ENCODE measurements at places on chromosomes 1 and 21.

GRCh38 chr1:161209790-161210409, 5.2 kb upstream of the FCER1G start:
- DNase-seq: peak; percentile 91

DNA sequence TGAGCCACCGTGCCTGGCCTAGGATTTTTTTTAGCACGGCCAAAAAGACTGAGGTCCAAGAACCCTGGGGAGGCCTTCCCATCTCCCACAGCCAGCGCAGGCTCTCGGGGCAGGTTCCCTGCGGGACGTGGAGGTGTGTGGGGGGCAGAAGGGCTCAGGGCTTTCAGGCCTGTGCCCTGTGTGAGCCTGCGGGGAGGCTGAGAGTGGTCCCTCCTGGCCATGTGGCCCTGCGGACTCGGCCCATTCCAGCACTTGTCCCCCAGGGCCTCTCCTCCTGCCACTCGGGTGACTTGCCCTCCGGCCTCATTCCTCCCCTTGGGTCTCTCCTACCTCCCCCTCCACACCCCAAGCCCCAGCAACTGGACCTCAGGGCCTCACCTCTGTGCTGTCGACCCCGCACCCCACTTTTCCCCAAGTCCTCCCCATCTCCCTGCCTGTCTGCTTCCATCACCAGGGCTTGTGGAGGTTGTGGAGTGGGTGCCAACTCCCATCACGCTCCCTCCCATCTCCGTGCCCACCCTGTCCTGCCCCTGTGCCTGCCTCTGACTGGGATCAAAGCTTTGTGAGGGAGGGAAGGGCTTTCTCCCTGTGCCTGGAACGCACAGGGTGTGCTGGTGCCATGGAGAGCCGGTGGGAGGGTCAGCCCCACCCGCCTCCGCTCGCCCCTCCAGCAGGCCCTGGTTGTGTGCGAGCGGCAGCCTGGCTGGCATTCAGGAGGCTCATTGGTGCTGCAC, 32.2 kb upstream of the DIP2A start:
- no peak for DNase-seq

DNA sequence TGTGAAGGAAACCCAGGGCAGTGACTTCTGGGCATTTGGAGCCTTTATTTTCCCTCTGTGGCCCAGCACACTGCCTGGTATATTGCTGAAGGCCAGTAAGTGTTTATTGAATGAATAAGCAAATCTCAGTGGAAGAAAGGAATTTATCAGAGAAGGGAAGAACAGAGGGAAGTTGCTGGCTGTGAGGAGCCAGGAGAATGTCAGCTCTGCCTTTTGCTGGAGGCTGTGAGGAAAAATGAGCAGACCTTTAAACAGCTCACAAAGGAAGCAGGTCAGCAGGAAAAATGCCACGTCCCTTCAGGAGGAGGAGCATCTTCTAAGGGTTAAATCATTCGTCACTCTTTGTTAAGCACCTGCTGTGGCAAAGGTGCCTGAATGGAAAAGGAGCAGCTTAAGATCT, 75.9 kb downstream of the GIPC2 start:
- DNase-seq: no peak

GRCh38 chr1:240500647-240501046, 111.3 kb downstream of the GREM2 start:
- DNase-seq: no peak

DNA sequence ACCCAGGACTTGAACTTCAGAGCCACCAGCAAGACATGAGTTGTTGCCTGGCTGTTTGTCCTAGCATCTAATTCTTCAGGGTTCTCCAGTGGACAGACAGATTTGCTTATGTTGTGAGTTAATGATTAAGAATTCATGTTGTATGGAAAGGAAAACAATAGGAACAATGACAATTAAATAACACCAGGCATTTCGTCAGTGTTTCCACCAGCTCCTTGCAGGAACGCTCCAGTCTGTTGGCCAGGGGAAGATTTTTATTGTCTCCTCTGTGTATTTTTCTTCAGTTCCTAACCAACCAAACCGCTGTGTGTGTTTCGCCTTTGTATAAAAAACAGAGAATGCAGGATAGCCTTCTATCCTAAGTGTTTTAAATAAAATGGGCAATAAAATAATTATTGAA, 64.4 kb upstream of the PTGFR start:
- no peak for DNase-seq

GRCh38 chr1:8025061-8025670, 943 bp downstream of the ERRFI1 start:
- DNase-seq: no peak

GRCh38 chr1:64074767-64075166, 128.7 kb upstream of the UBE2U start:
- no peak for DNase-seq

DNA sequence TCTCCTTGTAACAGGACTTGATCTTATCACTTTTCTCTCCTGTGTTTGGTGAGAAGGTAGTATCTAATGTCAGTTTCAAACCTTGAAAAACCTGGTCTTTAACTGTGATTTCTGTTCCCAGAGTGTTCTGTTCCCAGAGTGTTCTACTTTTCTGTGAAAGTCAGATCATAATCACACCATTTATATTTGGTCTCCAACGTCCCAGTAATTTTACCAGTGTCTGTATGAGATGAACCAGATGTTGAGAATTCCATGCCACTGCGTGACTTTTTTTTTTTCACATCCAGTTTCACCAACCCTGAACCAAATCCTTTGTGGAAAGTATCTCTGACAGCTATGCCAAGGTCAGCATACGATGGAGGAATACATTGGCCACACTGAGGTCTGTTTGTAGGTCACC, 365.2 kb downstream of the USP25 start:
- no peak for DNase-seq

DNA sequence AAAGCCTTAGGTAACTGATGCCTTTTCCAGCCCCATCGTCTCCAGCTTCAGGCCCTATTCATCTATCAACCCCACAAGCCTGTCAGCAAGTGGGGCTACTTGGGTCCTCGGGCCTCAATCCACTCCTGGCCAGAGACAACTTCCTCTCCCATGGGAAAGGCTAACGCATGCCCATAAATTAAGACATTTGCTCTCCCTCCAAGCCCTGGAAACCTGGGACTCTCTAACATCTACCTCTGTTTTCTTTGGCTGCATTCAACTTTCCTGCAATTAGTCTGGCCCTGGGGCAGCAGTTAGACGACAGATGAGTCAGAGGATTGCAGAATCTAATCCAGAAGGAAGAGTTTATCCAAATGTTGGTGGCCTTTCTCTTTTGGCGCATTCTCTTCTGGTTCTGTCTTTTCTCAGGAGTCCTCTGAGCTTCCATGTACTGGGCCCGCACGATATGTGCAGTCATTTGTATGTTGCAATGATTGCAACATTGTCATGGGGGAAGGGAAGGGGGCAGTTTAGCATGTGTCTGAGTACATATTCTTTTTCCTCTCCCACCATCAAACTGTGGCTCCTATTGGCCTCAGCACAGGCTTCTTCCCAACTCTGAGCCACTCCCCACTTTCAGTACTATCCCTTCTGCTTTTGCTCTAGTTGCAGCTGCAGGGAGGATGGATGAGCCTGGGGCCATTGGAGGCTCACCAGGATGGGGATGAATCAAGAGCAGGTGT, 54.4 kb downstream of the NAV1 start:
- DNase-seq: no peak

DNA sequence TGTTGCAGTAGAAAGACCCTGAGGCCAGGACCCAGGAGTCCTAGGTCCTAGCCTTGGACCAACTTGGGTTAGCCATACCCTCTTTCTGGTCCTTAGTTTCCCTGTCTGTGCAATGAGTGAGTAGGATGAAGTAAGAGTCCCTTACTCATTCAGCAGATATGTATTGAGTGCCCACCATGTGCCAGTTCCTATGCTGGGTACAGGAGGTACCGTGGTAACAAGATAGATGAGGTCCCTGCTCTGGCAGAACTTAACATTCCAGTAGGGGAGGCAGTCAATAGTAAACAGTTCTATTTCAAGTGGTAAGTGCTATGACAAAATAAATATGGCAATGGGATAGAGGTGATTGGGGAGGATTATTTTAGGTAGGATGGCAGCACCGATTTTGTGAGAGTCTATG, 18.3 kb upstream of the PARS2 start:
- no peak for DNase-seq

Measured in WTC11 (cell line).